Activated CD4-positive, alpha-beta T cell treated with anti-CD3 and anti-CD28 coated beads for 48 hours (primary cell): ENCODE measurements at places on chromosomes 3 and 15.

DNA sequence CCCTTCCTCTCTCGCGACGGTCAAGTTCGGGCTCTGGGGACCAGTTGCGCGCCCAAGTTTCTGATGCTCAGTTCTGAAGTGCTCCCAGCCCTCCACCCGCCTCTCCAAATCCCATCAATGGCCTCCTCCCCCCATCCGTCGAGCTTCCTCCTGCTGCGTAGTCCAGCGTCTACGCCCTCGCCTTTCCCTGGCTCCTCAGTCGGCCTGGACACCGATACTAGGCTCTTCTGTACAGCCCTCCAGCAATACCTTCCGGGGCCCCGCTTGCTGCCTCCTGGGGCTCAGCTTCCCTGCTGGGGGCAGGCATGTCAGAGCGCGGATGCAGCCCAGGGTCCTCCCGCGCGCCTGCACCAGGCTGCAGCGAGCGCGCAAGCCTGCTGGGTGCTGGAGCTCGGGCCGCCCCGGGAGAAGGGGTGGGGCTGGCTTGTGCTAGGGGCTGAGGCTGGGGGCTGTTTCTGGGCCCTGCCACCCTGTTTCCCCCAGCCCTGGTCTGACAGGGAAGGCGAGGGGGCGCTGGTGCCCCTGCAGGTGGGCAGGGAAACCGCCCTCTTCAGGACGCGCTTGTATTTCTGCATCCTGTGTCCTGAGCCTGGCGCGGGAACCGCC is 353.3 kb upstream of the SUCLG2 start:
- DNase-seq = peak; percentile 29

DNA sequence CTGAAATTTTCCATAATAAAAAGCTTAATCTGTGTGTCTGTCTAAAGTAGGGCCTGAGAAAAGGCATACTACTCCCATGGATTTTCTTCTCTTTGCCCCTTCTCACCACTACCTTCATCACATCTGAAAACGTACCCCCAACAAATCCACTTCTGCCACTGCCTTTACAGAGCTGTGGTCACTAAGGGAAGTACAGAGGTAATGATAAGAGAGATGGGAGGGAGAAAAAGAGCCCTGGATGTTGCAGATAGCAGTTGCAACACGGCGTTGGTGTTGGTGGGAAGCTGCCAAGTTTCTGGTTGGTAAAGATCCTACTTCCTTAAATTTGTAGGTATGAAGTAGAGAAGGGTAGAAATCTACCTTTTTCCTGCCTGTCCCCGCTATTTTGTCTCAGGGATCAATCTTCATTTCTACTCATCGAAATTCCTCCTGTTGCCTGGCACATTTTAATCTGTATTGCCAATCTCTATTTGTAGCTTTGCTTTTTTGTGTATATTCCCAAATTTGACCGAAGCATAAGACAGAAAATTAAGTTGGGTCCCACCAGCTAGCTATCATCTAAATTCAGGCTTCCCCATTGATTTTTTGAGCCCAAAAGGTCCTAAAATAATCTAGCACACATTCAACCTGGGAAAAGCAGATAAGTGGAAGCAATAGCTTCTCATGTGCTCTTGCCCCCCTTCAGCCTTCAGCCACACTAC is 102.9 kb downstream of the TFDP2 start:
- no peak for DNase-seq

GRCh38 chr15:48925714-48926223 is 38.0 kb downstream of the SHC4 start:
- peak; percentile 25 for DNase-seq

- DNase-seq = no peak
These were observed 500.5 kb downstream of the TBL1XR1 start for GRCh38 chr3:176696816-176697215.

DNA sequence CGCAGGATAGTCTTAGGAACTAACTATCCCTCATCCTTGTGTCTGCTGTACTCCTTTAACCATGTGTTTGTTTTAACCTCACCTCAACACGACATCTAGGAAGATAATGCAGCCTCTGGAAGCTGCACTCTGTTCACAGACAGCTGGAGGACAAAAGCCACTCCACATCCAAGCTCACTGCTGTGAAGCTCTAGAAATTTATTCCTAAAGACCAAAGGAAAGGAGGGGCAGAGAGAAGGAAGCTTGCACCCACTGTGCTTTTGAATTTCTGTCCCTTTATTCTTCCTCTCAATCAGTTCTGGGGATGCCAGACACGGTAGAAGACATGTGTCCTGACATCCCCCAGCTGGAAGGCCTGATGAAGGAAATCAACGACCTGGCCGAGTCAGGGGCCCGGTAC is 182.9 kb upstream of the CHRM5 start:
- DNase-seq = no peak

DNA sequence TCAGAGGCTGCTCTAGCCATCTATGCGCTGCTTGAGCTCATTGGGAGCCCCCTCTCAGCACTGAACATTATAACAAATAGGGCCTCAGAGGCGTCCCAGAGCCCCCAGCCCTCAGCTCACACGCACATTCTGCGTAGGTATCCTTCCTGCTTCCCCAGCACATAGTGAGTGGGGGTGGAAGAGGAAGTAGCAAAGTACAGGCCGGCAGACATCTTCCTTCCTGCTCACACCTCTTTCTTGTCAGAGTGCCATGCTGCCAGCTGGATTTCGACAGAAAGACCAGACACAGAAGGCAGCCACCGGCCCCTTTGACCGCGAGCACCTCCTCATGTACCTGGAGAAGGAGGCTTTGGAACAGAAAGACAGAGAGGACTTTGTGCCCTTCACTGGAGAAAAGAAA is 16.6 kb downstream of the TMOD2 start:
- no peak for DNase-seq

GRCh38 chr3:108505811-108506210 is 4.6 kb downstream of the MYH15 start:
- no peak for DNase-seq

- DNase-seq = peak; percentile 63
These were observed 1.7 kb downstream of the KLHL25 start for GRCh38 chr15:85792912-85793590.

GRCh38 chr15:79373113-79373512 is 59.0 kb upstream of the MINAR1 start:
- DNase-seq = no peak

DNA sequence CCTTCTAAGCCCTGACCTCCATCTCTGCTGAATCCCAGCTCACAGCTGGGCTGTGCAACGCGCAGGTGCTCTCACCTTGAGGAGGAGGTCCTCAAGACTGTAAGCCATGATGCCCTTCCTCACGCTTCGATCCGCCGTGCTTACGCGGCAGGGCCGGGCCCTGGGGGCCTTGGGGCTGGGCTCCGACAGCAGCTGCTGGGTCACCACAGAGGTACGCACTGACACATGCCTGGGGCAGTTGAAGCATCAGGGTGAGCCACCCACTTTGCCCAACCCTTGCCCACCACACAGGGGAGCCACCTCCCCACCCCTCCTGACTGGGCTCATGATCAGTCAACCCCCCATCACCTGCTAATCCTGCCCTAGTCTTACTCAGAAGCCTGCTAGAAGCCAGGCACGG is 3.1 kb downstream of the CIDEC start:
- no peak for DNase-seq

- no peak for DNase-seq
These were observed 7.5 kb downstream of the GAP43 start for GRCh38 chr3:115630850-115631249.

DNA sequence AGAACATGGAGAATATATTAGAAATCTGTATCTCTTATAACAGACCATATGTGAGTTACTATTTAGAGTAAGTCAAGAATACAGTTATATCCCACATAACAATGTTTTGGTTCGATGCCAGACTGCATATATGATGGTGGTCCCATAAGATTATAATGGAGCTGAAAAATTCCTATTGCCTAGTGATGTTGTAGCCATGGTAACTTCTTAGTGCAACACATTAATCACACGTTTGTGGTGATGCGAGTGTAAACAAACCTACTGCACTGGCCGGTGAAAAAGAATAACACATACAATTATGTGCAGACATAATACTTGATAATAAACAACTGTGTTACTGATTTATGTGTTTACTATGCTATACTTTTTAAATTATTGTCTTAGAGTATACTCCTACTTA is 69.8 kb upstream of the MNS1 start:
- no peak for DNase-seq

GRCh38 chr3:131007782-131008181 is 18.8 kb downstream of the ASTE1 start:
- no peak for DNase-seq

DNA sequence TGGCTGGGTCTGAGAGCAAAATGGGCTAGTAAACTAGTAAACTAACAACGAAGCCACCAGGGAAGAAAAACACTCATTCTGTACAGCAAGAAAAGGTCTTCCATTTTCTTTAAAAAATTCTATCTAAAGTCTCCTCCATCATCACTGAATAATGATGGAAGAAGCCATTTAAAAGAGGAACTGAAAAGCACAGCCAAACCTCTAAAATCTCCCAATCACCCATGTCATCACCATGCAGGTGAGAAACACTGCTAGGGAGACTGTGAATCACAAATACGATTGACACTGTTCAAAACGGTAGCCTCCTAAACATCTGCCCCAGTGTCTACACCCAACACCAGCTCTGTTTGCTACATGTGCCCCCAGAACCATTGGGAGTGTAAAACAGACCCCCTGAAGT is 140.4 kb downstream of the RORA start:
- no peak for DNase-seq

GRCh38 chr3:51355891-51356578 is 29.1 kb upstream of the MANF start:
- DNase-seq = no peak

DNA sequence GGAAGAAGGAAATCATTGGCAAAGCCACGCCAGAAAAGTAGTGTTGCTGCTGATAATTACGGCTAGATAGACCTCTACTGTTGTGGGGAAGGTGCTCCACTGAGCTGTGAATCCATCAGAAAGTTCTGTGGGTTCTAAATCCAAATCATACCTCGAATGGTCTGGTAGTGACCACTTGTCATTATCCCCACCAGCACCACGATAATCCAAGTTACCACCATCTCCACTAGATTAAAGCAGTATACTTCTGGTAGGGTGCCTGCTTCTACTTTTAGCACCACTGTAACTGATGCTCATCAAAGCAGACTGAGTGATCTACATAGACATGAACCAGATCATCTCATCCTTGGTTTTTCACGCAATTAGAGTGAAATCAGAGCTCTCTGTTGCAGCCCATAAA is 185.5 kb downstream of the FMN1 start:
- no peak for DNase-seq

DNA sequence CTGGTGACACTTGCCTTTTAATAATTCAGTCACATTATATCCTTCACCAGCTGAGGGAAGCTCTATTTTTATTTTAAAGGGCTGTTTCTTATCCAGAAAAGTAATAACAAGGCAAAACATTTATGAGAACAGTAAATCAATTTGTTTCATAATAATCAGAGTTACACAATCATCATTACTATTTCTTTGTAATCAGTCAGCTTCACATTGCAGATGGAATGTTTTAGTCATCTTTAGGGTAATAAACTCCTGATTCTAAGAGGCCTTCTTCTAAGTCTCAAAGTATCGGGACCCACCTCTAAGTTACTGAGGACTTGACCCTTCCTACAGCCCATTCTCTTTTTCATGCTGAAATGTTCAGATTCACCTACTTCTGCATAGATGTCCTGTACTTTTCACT is 298.3 kb upstream of the TGFBR2 start:
- no peak for DNase-seq

GRCh38 chr3:65401359-65402305 is 637.1 kb downstream of the MAGI1 start:
- no peak for DNase-seq

DNA sequence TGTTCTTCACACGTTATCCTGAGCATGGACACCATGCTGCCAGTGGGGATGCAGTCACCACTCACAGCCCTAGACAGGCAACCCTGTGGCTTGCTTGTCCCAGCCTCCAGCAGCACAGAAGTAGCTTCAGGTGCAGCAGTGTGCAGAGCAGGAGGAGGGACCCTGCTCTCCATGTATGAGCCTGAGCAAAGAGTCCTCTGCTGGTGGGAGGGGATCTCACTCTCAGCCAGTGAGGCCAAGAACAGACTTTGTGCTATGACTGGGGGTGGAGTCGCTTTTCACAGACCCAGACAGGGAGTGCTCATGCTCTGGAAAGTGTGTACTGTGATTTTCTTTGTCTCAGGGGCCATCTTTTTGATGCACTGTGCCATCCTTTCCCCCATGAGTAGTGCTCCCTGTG is 66.1 kb upstream of the NDN start:
- no peak for DNase-seq

- no peak for DNase-seq
These were observed 54.5 kb upstream of the UBE2E1 start for GRCh38 chr3:23751212-23751723.

- no peak for DNase-seq
These were observed 27.7 kb downstream of the CRTC3 start for GRCh38 chr15:90557186-90558084.

GRCh38 chr15:46088486-46089445 is 453.9 kb downstream of the SQOR start:
- no peak for DNase-seq

DNA sequence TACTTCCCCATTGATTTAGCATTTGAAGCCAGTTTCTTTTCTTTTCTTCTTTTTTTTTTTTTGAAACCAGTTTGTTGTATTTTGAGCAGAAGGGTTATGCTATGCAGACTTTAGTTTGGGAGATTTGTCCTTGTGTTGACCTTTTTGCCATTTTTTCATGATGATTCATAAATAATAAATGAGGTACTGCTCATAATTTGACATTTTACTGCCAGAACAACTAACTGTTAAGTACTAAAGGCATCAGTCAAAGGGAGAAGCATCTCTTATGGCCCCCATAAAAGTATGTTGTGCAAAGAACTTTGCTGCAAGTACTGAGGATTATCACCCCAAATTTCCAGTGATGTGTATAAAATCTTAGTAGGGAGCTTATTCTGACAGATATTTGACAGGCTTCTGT is 1.7 kb upstream of the GPR87 start:
- no peak for DNase-seq

DNA sequence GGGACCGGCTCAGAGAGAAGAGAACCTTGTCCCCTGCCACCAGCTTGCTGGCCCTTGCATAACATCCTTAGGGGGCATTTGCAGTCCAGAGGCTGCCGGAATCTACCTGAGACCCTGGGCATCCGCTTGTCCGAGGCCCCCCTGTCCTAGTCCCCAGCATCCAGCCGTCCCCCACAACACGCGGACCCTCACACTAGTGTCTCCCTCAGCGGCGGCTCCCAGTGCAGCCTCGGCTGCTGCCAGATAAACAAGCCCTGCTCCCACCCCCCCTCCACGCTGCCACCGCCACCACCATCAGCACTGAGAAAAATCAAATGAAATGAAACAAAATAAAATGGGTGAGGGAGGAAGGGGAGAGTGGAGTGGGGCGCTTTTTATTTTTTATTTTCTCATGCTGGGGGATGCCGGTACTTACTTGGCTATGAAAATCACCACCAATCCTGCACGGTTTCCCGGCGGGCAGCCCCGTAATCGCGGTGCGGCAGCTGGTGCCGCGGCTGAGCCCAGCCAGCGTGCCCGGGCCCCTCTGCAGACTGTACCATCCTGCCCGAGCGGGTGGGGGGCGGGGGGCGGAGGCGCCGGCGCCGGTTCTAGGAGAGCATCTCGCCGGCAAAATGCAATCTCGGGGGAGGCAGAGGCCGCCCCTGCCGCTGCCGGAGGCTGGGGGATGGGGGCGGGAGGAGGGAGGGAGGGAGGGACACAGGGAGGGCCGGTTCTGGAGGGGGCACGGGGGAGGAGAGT is at the start of gene ATP2B2:
Gene ATP2B2 (minus strand): TSS at position 537 of the 741 bp plus-strand sequence. CDS start 56,043 bp downstream, outside the sequence.
- DNase-seq = peak; percentile 10
